NCI-H524 treated with DMSO at 0.1 percent for 48 hours (cell line): ENCODE measurements at places on chromosomes 3 and 15.

DNA sequence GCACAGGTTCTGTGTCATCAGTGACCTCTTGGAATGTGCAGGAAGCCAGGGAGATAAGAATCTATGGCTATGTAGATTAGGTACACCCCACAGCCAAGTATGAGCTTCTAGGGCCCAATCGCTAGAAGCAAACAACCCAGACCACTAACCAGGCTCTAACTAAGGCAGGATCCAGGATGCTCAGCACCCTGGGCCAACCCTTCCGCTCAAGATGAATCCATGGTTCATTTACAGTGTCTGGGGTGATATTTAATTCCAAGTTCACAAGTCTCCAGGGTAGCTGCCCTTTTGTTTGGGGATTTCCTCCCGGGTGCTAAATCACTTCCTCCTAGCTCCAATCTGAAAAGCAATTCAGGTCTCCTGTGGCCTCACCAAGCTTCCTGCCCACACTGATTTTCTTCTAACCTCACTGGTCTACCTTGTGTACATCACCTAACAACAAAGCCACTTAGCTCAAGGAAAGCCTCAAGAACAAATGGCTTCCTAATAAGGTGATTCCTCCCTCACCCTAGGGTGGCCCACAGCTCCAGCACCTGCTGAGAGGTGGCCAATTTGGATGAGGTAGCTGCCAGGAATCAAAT, 2.4 kb downstream of the EHD4 start:
- DNase-seq: no peak

GRCh38 chr3:54331341-54331740, 209.0 kb downstream of the CACNA2D3 start:
- no peak for DNase-seq

GRCh38 chr3:88028876-88029275, 29.9 kb downstream of the CGGBP1 start:
- DNase-seq: no peak

DNA sequence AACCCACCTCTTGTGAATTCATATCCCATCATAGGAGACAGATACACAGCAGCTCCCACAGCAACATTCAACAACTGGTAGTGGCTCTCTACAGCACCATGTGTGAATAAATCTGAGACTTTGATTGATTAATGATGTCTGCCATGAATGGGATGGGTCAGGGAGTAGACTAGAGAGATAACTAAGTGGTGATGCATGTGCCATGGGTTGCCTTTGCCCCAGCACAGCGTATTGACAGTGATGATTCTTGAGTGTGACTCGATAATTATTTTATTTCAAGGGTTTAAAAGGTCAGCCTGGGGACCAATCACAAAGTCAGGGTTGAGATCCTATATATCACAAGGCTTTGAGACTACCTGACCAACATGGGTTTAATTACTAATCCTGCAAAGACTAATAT, 295.9 kb downstream of the PTPRG start:
- DNase-seq: no peak

- DNase-seq: no peak
Measured at GRCh38 chr15:80711886-80712285, 16.8 kb downstream of the ABHD17C start.

DNA sequence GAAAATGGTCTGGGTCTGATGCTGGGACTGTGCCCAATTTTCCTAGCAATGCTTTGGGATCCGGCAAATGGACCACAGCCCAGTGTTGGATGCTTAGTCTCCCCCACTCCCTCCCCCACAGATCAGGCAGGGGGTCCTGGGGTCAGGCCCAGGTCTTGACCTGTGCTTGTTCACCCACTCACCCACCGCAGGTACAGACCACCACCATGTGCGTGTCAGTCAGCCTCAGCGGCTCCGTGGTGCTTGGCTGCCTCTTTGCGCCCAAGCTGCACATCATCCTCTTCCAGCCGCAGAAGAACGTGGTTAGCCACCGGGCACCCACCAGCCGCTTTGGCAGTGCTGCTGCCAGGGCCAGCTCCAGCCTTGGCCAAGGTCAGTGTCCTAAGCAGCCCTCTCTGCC, 10.6 kb downstream of the GRM2 start:
- no peak for DNase-seq

GRCh38 chr3:194046531-194046930, 89.4 kb upstream of the HES1 start:
- no peak for DNase-seq

- DNase-seq: no peak
Measured at GRCh38 chr3:177320765-177321247, 123.5 kb upstream of the TBL1XR1 start.

DNA sequence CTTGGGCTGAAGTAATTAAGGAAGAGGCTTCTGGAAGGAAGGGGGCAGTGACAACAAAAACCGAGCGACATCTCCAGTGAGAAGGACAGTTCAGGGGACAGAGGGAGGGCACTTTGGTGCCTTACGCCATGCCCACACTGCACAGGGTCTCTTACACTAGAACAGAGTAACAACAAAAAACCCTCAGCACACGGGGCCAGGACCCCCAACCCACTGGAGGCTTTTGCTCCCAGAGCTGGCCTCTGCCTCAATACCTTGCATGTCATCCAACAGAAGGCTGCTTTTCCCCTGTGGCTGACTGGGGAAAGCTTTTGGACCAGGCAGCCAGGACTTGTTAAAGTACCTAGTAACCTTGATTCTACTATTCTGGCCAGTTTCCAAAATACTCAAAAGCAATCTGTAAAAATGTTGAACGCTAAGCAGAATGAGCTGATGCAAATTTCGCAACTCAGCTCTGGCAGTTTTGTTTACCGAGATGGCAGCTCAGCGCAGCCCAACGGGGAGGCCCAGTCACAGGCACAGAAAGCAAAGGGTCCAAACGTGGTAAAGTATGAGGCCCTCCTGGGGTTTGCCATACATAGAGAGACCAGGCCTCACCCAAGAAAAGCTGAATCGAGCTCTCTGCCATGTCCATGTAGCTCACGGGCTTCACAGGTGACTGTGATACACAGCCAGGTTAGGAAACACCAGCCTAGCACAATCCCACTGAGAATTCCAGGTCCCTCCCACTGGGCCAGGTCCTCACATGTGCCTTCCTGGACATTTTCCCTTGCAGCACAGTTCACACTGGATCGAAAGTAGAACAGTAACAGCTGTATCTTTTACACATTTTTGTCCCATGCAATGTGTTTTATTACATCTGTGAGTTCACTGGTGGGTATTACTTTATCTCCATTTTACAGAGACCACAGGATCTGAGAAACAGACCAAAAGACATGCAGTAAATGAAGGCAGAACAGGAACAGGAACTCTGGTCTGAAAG, 6.0 kb downstream of the CHCHD4 start:
- DNase-seq: no peak

DNA sequence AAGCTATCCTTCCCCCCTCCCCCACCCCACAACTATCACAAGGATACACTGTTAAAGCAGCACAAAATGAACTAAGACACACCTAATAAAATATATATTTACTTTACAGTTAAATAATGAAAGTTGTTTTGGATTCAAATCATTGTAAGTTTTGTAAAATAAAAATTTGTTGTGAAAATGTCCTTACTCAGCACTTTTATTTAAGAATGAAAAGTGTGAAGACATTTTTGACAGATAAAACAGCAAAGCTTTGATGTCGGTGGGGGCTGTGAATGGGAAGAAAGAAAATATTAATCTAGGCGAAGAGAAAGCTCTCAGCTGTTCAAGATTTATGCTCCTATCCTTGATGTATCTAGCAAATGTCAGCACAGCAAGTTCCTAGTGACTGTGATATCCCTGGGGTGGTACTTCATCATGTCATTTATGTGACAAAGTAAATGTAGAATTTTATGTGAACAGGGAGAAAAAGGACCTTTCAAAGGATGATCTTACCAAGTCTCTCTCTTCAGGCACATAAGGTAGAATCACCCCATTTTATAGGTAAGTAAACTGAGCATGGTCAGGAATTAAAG, 216.4 kb downstream of the ROBO1 start:
- no peak for DNase-seq

DNA sequence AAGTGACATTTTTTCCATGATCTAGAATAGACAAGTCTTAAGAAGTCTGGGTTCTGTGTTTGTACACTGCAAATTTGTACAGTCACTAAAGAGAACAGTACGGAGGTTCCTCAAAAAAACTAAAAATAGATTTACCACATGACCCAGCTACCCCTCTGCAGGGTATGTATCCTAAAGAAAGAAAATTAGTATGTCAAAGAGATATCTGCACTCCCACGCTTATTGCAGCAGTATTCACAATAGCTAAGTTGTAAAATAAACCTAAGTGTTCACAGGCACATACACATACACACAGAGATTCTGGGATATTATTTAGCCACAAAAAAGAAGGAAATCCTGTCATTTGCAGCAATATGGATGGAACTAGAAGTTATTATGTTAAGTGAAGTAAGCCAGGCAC, 120.4 kb downstream of the ZIC1 start:
- no peak for DNase-seq

- no peak for DNase-seq
Measured at GRCh38 chr15:93706495-93707292, 524.7 kb upstream of the MCTP2 start.

DNA sequence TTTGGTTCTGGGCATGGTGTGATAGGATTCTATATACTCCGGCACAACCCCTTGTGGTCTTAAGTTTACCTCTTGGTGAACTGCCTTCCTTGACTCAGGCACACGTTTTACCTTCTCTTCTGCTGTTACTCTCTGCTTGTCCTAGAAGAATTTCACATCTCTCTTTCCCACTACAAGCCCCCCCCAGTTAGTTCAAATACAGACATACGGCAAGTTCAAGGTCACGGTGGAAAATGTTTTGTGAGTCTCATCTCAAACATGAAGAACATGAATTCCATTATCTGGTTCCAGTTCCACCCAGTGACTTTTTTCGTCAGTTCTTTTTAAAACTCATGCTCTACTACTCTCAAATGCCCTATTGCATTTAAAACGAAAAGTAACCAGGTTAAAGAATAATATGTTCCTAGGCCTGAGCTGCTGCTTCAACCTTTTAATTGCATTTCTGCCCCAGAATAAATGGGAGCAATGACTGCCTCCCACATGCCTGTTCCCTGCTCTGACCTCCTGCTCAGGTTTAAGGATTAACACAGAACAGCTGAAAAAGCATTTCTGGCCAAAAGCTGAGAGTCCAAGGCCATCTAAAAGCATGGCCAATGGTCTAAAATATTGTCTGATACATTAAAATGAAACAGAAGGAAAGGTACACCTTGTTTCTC, 132.8 kb downstream of the OSBPL10 start:
- no peak for DNase-seq
